ENCODE measurements at places on chromosomes 6 and 20.

DNA sequence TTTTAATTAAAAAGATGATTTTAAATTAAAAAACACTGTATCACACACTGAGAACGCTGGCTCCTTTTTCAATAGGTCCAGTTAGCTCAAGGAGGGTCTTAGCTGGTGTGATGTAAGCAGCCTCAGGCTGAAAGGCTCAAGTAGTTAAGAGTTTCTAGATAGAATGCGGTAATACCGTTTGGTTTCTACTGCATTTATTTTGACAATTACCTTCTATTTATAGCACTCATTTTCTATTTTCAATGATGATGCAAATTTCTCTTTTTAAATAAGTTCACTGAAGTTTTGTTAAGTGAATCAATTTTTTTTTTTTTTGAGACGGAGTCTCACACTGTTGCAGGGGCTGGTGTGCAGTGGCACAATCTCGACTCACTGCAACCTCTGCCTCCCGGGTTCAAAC, 87.1 kb downstream of the PREX1 start:
- no peak for DNase-seq

GRCh38 chr20:10731190-10731965, 57.6 kb upstream of the JAG1 start:
- no peak for DNase-seq

- no peak for DNase-seq
Observed at GRCh38 chr6:138953451-138953850, 34.6 kb downstream of the REPS1 start.

GRCh38 chr6:53717566-53717965, 52.0 kb upstream of the KLHL31 start:
- DNase-seq: no peak

DNA sequence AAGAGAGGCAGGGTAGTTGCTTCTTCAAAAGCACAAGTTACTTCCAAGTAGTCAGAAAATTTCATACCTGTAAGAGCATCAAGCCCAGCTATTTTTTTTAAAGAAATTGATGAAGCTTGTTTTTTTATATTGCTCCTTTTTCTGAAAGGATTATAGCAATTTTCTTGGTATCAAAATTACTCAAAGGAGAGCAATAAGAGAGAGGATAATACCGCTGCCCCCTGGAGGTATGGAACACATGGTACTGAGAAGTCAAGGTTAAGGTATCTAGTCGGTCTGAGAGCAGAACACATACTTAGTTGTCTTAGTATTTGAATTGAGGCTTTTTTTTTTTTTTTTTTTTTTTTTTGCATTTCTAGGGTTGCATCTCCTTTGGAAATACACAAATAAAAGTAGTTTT, 59.4 kb downstream of the ADGRF5 start:
- no peak for DNase-seq

GRCh38 chr20:20820104-20820503, 107.7 kb upstream of the RALGAPA2 start:
- DNase-seq: no peak

GRCh38 chr6:17197607-17198006, 83.6 kb upstream of the RBM24 start:
- DNase-seq: no peak

GRCh38 chr6:42766163-42766670, 15.6 kb upstream of the BICRAL start:
- no peak for DNase-seq

GRCh38 chr6:111472933-111473435, 10.0 kb downstream of the REV3L start:
- no peak for DNase-seq

GRCh38 chr20:54267483-54268003, 59.7 kb downstream of the PFDN4 start:
- DNase-seq: no peak

GRCh38 chr6:30006170-30007131, 54.6 kb upstream of the POLR1H start:
- no peak for DNase-seq

GRCh38 chr6:107607116-107607515, 117.2 kb downstream of the SOBP start:
- DNase-seq: no peak

GRCh38 chr6:16316741-16317251, 78.4 kb downstream of the GMPR start:
- no peak for DNase-seq

- DNase-seq: no peak
Observed at GRCh38 chr6:148021165-148021564, 321.5 kb upstream of the SASH1 start.

DNA sequence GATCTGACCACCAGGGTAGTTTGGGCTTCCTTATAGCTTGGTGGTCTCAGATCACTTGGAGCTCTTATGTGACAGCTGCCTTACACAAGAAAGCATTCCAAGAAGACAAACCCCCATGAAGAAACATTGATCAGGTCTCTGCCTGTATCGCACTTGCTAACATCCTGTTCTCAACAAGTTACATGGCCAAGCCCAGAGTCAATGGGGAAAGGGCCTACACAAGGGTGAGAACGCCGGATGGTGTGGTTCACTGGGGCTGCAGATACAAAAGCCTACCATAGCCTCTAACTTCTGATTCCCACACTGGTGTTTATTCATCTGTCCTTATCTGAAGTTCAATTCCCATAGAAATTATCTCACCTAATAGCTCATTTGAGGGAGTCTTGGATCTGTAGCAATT, 235.5 kb downstream of the SYNDIG1 start:
- no peak for DNase-seq

- DNase-seq: no peak
Observed at GRCh38 chr20:47620808-47621805, 119.4 kb downstream of the NCOA3 start.

DNA sequence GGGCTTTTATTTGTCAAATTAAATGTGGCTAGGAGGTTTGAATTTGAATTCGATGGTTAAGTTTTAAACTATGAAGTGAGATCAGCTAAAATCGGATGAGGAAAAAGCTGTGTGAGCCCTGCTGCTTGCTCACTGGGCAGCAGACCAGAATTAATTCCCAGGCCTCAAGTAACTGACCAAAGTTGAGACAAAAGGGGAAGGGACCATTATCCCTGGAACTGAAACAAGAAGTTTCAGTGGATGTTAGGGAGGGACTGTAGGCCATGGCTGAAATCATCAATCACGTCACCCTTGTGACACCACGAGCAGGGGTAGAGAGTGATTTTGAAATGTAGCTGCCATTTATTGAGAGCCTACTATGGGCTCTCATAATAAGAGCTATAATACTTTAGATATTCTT, 7.0 kb upstream of the PRSS35 start:
- no peak for DNase-seq

- no peak for DNase-seq
Observed at GRCh38 chr6:44533421-44533820, 145.9 kb downstream of the CDC5L start.

DNA sequence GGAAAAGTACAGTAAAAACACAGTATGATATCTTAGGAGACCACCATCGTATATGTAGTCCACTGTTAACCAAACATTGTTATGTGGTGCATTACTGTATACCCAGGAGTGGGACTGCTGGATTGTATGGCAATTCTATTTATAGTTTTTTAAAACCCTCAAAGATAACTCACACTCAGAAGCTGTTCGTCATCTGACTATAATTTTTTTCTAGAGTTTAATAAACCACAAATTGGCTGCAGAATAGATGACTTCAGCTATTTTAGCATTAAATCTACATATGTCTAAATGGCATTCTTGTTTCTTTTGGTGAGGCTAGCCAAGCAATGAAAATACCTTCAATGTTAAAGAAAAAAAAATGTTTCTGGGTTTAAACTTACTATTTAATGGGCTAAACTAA, 134.2 kb upstream of the BMP5 start:
- no peak for DNase-seq

GRCh38 chr6:153117986-153118879, 12.8 kb downstream of the RGS17 start:
- no peak for DNase-seq

GRCh38 chr20:6921717-6922386, 154.4 kb downstream of the BMP2 start:
- no peak for DNase-seq

- DNase-seq: no peak
Observed at GRCh38 chr6:121544691-121545090, 109.2 kb downstream of the GJA1 start.

GRCh38 chr20:50649590-50649989, 41.8 kb downstream of the RIPOR3 start:
- no peak for DNase-seq

DNA sequence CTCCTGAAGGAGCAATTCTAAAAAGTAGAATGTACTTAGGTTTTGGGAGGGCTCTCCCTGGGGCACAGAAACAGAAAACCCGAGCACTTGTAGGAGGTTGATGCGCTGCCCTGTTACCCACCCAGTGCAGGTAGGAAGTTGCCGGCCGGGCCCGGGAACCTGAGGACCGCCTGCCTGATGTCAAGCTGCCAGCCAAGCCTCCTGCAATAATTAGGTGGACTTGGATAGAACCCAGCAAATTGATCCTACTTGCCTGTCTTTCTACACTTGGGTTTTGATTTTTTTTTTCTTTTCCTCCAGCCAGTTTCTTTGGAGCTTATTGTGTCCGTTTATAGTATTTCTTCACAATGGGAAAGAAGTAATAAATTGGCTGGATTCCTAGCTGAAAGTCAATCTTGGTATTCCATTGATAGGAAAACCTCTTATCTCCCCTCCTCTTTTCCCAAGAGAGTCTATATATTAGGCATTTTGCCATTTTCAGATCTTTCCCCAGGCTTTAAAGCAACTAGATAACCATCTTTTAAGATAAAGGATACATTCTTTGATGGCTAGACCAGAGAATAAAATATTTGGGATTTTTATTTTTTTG, 78.3 kb upstream of the FYN start:
- DNase-seq: no peak

DNA sequence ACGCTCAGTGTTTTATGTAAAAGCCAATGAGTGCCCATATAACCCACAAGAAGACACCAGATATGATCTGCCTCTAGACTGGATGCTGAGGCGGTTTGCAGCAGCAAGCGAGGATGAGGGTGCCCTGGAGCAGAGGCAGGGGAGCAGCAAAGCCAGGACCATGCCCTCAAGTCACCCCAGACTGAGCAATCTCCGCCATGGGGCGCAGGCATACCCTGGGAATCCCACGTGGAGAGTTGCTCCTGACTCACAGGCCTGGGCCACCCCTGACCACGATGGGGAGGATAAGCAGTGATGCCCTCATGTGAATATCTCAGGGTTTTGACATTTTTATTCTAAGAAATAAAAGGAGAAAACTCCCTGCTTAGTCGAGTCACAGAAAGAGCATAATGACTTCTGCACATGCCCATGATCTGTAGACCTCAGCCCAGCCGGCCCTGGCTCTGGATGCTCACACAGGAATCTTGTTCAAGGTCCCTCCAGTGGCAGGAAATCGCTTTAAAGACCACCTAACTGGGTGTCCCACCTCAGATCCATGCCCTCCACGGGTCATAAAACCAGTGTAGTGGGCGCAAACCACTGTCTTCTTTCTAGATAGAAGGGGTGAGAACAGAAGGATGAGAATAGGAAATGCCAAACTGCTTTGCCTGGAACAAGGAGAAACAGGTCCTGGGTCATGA, 138.3 kb upstream of the SNX9 start:
- no peak for DNase-seq

- no peak for DNase-seq
Observed at GRCh38 chr20:63573647-63574131, 350 bp downstream of the HELZ2 start.

GRCh38 chr20:51457533-51457932, 85.0 kb downstream of the NFATC2 start:
- no peak for DNase-seq

DNA sequence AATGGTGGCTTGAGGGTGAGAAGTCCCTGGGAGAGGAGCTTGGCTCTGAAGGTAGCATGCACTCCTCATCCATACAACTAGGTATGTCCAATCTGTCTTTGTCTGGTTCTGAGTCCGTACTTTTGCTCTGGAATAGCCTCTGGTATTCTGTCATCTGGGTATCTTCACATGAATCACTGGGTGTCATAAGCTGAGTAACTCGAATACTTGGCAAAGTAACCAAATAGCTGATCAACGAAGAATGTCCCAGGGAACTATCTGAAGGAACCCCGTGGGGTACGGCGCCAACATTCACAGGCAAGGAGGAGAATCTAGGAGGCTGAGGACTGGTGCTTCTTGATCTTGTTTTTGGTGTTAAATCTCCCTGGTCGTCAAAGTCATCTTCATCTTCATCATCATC, 184.8 kb downstream of the HIVEP2 start:
- no peak for DNase-seq

DNA sequence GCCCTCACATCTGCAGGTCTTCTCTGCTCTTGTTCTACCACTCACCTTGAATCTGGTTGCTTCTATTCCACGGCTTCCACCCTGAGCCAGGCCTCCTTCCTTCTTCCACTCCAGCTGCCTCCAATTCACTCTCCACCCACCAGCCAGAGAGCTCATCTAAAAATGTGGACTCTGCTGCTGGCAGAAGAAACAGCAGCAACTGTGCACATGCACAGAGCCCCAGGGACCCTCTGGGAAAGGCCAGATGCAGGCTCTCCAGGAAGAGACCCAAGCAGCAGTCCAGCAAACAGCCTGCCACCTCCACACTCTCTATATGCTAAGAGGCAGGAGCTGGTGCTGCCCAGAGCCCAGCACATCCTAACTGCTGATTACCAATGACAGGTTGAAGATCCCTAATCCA, 162.6 kb upstream of the TOP1 start:
- DNase-seq: no peak

DNA sequence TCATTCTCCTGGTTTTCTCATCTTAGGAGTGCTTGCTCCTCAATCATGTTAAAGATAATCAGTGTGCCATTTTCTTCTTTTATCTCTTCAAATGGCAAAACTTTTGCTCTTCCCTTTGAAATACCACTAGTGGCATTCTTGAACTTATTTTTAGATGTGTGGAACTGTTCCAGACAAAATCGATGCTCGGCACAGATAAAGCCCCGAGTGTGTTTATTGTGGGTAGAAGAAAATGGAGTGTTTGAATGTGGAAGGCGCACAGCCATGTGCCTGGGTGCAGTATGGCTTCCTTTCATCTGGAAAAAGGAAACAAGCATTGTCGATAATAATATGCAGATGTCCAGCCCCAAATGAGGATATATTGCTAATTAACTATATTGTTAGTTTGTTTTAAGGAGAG, 42.4 kb downstream of the ISM1 start:
- DNase-seq: no peak

- no peak for DNase-seq
Observed at GRCh38 chr20:7362601-7363000, 577.7 kb downstream of the HAO1 start.

DNA sequence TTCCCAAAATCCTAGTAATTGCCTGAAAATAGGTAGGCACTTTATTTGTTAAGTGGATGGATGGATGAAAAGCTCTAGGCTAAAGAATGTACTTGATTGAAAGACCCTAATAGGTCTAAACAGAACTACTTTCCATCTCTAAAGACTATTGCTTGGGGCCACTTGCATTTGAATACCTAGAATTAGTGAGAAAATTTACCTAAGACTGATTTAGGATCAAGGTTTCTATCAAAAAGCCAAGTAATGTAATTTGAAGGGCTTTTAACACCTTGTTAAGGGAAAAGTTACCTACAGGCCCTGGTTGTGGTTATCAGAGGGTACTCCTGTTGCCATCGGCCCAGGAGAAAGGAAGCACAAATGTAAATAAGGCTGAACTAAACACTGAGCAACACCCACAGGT, 580.7 kb downstream of the LMBRD1 start:
- no peak for DNase-seq

GRCh38 chr20:44143936-44144335, 43.1 kb downstream of the JPH2 start:
- no peak for DNase-seq

- DNase-seq: no peak
Observed at GRCh38 chr6:36386495-36387439, 702 bp downstream of the ETV7 start.

Measured in stimulated activated CD8-positive, alpha-beta memory T cell treated with anti-CD3 and anti-CD28 coated beads, Interleukin-4, amount 100 ng/mL, for 1 hour (primary cell).